HCEC 1CT (cell line): ENCODE measurements at places on chromosomes 16 and 17.

GRCh38 chr16:8648877-8649276 lies 25.5 kb upstream of the ABAT start:
- no peak for DNase-seq

- no peak for DNase-seq
These were observed 16.0 kb upstream of the SLC47A1 start for GRCh38 chr17:19517699-19518098.

DNA sequence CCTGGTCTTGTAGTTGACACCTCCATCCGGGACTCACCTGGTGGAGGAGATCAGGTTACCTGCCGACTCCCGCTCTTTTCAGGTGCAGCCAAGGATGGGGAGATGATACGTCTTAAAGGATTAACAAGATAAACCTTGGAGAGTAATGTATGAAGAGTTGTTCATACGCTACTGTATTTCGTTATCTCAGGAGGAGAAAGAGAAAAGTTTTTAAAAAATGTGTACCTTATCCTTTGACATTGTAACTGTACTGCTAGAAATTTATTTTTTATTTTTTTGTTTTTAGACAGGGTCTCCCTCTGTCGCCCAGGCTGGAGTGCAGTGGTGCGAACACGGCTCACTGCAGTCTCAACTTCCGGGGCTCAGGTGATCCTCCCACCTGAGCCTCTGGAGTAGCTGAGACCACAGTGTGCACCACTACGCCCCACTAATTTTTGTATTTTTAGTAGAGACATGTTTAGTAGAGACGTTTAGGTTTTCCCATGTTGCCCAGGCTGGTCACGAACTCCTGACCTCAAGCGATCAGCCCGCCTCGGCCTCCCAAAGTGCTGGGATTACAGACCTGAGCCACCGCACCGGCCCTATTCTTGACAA lies 764 bp upstream of the SMURF2 start:
- no peak for DNase-seq

DNA sequence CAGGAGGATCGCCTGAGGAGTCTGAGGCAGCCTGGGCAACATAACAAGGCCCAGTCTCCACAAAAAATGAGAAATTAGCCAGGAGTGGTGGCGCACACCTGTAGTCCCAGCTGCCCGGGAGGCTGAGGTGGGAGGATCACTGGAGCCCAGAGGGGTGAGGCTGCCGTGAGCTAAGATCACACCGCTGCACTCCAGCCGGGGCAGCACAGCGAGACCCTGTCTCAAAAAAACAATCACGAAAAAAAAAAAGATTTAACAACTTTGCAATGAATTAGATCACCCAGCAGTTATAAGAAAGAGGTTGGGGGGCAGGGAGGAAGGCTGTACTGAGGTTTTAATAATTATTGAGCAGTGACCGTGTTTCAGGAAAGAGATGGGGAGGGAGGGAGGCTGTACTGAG lies 49.4 kb downstream of the RPH3AL start:
- no peak for DNase-seq

DNA sequence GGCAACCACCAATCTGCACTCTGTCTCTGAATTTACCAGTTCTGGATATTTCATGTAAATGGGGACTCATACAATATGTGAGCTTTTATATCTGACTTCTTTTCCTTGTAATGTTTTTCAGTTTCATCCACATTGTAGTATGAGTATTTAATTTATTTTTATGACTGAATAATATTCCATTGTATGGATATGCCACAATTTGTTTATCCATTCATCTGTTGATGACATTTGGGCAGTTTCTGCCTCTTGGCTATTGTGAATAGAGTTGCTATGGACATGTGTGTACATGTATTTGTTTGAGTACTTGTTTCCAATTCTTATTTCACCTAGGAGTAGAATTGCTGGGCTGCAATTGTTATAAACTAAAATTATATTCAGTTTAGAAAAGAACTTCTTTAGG lies 126.9 kb downstream of the MRTFB start:
- DNase-seq: no peak
